ENCODE measurements at places on chromosomes 2 and 18.
A peak's percentile ranks its signal among the peaks of the same experiment; 100 is the strongest.

DNA sequence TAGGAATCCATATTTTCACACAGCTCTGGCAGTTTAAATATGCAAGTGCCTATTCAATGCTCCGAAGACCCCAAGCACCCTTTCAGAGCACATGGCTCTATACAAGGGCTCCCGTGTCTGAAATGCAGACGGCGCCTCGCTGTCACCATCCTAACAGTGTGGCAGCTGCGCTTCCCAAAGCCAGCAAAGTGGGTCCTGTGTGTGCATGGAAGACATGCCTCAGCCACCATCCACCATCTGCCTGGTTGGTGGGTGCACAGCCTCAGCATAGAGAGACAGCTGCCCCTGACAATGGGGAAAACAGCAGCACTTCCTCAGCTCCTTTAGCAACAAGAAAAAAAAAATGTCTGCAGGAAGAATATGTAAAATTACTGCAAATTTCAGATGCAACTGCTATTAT lies 218.1 kb downstream of the SP3 start:
- no peak for DNase-seq

DNA sequence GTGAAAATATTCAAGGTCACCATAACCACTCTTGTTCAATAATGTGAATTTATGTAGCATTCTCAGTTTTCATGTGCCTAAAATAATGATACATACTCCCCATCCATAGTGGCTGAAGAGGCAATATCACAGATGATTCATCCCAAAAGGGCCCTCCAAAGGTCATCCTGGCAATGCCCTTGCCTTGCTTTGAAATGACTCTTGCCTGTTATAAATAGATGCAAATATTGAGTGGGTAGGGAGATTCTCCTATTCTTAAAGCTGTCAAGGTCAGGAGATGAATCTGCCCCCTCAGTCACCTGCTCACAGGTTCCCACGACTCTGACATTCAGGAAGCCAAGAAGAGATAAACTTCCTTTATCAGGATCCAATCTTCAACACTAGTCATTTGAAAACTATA lies 490.5 kb downstream of the TNS1 start:
- DNase-seq: no peak

- DNase-seq: no peak
These were observed 133.0 kb downstream of the MYO3B start for GRCh38 chr2:170310876-170311502.

DNA sequence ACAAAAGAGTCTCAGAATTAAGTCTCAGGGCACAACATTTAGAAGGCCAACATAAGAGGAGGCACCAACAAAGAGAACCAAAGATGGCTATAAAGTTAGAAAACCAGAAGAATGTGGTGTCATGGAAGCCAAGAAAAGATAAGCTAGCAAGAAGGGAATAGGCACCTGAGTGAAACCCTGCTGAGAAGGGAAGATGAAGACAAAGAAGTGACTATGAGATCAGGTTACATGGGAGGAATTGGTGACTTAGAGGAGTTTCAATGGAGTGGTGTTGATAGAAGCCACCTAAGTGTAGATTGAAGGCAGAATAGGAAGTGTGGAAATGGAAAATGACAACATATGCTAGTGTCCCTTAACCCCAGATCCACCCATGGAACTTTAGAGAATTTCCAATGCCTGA lies 327.6 kb upstream of the KCNJ3 start:
- no peak for DNase-seq

DNA sequence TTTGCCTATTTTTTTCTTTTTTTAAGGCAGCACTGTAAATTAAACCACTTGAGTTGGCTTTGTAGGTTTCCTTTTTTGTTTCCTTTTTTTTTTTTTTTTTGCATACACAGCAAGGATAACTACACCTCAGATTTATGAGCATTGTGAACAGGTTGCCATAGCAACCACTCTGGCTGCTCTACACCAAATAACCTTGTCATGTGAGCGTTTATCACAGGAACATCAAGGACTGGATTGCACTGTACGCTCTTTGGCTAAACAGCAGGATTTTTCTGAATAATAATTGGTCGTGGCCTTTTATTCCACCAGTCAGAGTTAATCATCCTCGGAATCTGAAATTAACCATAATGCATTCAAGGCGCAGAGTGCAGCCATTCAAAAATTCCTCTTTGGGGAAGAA lies 199.1 kb upstream of the SLC14A2 start:
- peak; percentile 18 for DNase-seq

GRCh38 chr2:191675807-191676721 lies 1.9 kb upstream of the NABP1 start:
- DNase-seq: no peak

- DNase-seq: no peak
These were observed 5.8 kb upstream of the RIF1 start for GRCh38 chr2:151403914-151404313.

DNA sequence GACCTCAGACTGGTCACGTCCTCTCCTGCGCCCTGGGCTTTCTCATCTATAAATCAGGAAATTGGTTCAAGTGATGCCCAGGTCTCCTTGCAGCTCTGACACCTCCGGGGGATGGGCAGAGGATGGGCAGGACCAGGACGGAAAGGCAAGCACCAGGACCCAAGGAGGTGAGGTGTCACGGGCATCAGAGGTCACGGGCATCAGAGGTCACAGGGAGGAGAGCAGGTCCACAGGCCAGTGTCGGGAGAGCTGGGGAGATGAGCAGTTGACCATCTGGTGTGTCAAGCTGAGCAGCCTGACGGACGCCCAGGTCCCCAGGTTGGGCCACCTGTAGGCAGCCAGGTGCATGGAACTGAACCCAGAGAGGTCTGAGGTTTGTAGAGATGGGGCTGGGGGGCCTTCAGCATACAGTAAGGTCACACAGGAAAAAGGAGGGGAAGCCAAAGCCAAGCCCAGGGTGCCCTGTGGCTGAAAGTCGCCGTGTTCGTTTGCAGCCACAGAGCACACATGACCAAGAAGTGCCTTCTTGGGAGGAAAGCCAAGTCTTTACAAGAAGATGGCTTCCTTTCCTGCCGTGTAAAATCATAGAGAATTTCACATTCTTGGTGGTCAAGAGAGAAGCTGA lies 240.4 kb downstream of the ATAD2B start:
- no peak for DNase-seq

- no peak for DNase-seq
These were observed 36.8 kb downstream of the LAMA3 start for GRCh38 chr18:23725827-23726661.

- DNase-seq: no peak
These were observed 10.5 kb downstream of the NAPG start for GRCh38 chr18:10536280-10536679.

- DNase-seq: no peak
These were observed 61.5 kb downstream of the EMILIN2 start for GRCh38 chr18:2908166-2908945.

- no peak for DNase-seq
These were observed 114.5 kb downstream of the PIEZO2 start for GRCh38 chr18:11034884-11035283.

GRCh38 chr2:38045811-38046210 lies 30.1 kb downstream of the CYP1B1 start:
- DNase-seq: no peak

- DNase-seq: no peak
These were observed 278.8 kb upstream of the SLC14A2 start for GRCh38 chr18:45336448-45336847.

GRCh38 chr2:158845444-158845843 lies 50.3 kb downstream of the DAPL1 start:
- DNase-seq: no peak

GRCh38 chr2:149002891-149003740 lies 35.4 kb upstream of the LYPD6B start:
- DNase-seq: no peak
